Stimulated activated CD4-positive, alpha-beta T cell treated with anti-CD3 and anti-CD28 coated beads, Interleukin-1b, Interleukin-23, amount 100 ng/mL, for 1 hour (primary cell): ENCODE measurements at places on chromosomes 3 and 15.

- no peak for DNase-seq
These were observed 11.7 kb downstream of the EDEM1 start for GRCh38 chr3:5198986-5199731.

DNA sequence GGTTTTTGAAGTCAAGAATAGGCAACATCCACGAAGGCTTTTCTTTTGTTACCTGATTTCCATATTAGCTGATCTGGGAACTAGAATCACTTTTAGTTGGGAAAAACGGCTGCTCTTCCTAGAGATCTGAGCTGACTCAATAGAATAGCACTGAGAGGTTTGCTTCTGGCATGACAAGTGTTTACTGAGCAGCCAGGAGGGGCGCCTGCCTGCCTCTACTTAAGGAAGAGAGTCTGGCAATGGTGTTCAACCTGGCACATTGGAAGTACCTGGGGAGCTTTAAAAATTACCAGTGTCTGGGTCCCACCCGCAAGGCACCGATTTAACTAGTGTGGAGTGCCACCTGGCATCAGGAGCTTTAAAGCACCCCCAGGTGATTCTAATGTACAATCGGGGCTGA is 34.4 kb downstream of the FAM43A start:
- DNase-seq: no peak

- DNase-seq: peak; percentile 85
These were observed at the start of gene CCDC32 for GRCh38 chr15:40564591-40565332. Gene CCDC32 (minus strand): TSS chr15:40565042. CDS start chr15:40563015, 2,027 bp downstream.

DNA sequence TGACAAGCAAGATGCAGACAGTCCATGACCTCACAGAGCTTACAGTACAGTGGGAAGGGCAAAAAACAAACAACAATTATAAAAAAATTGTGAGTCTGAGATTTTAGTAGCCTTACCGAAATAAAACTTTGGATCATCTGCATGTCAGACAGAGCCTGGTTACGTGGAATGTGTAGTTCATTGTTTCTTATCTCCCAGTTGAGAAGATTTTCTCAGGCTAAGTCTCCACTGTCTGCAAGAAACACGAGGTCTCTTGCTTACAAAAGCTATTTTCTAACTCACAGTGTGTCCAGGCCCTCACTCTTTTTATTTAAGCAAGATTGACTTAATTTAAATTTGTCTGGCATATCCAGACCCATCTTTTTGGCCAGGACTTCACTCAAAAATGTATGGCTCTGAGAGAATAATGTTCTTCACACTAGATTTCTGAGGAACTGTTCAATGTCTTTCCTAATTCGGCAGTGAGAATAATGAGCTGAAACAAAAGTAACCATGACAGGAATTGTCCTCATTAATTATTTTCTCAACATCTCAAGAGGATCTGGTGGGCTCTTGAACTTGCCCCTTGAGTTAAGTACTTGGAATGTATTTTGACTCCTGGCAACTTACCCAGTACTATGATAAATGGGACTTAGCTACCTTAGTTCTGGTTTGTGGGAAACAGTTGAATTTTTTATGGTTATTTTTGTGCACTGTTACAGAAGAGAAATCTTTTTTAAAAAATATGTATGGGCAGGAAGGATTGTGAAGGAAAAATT is 265.1 kb upstream of the COL8A1 start:
- DNase-seq: no peak

- DNase-seq: no peak
These were observed 10.1 kb downstream of the SEMA3F start for GRCh38 chr3:50164984-50165909.

GRCh38 chr15:68636256-68636655 is 57.5 kb downstream of the CORO2B start:
- no peak for DNase-seq

DNA sequence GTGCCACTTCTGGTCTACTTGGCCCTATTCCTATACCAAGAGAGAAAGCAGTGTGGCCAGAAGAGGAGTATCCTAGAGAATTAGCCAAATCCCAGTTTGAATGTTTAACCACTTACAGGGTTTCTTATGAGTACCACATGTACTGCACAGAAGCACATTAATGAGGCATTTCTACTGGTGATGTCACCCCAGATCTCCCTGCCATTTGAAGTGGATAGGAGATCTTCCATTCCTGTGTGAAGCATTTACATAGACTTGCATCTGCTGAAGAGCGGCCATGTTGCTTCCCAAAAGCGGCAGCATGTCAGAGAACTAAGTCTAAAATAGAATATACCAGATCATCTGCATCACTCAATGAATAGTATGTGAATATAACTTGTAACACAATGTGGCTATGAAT is 108.4 kb upstream of the TUSC7 start:
- DNase-seq: no peak

DNA sequence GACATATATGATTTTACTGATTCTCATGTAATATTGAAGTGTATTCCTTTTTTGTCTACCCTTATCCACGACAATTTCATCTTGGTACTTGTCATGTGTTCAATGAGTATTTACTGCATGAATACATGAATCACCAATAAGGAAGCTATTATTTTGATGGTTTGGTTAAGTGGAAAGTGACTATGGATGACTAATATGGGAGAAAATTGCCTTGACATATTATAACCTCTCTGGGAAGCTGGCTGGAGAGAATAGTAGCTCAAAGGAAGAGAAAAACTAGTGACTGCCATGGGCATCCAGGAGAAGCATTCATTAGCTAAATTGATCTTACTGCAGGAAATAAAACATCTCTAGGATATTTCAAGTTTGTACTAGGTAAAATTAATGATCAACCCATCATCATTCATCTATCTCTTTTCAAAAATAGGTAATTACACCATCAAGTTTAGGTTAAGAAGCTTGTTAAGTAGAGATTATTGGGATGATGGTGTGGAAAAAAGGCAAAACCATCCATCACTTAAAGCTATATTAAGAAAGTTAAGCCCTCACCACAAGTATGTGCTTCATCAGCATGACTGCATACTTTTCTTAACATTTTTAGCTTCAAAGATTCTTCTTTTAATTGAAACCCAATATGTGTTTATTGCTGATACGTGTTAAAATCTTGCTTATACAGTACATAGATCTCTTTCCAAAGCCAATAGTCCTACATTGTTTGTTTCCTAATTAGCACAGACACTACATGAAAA is 455.2 kb upstream of the ARPP21 start:
- no peak for DNase-seq

DNA sequence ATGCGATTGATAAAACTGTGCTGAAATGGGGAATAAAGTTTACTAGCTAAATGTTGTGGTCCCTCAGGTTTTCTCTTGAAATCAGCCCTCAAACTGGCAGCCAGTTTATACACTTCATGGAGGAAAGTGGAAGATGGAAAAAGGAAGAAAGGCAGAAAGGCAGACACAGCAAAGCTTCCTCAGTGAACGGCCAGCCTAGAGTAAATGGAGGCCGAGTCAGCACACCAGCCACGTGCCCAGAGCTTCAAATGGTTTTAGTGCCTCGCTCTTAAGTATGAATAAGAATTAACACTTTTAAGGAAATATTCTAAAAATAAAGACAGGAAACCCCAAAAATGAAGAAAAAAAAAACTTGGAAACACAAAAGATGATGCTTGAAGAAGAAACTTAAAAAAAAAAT is 48.3 kb downstream of the GNB4 start:
- no peak for DNase-seq

GRCh38 chr3:186526256-186526606 is 17.9 kb downstream of the CRYGS start:
- no peak for DNase-seq

- DNase-seq: no peak
These were observed at the start of gene MEGF11 for GRCh38 chr15:66253418-66254088. Gene MEGF11 (minus strand): TSS chr15:66253750. CDS start chr15:66128403, 125,347 bp downstream.

- no peak for DNase-seq
These were observed 260.0 kb downstream of the ABHD5 start for GRCh38 chr3:43950775-43951174.

DNA sequence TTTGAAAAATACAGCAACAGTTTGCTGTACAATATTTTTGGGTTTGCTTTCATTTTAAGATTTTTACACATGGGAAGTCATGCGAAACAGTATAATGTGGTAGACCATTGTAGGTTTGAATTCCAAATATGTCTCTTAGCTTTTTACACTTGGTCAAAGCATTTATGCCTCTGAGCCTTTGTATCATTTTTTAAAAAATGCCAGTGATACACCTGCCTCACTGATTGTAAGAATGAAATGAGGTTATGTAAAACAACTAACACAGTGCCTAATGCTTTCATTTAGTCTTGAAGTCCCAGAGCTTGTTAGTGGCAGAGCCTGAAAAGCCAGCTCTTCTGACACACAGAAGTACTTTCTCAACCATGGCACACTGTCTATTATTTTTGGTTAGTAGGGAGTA is 202.0 kb downstream of the UBE2E2 start:
- no peak for DNase-seq

GRCh38 chr15:58748040-58748851 is 1.3 kb downstream of the ADAM10 start:
- no peak for DNase-seq

- DNase-seq: peak; percentile 66
These were observed 16.1 kb downstream of the SH2D7 start for GRCh38 chr15:78108300-78109084.

DNA sequence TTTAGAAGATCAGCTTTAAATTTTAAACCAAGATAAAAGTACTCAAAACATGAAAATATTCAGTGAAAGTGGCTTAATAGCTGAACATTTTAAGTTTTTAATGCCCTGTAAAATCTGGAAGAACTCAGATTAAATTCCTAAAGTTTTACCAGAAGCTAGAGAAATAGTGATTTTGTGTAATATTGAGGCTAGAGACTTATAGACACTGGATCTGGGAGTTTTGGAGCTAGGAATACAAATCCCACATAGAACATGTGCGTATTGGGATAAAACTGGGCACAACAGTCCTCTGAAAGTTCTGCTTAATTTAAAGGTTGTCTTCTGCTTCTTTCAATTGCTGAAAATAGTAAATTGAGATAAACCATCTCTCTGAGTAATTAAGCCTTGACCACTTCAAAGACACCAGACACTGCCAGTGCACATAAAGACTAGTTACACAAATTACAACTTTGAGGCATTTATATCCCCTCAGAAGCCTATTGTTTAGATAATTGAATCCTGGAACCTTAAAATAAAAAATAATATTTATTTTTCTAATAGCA is 1382.5 kb downstream of the OTOL1 start:
- DNase-seq: no peak

DNA sequence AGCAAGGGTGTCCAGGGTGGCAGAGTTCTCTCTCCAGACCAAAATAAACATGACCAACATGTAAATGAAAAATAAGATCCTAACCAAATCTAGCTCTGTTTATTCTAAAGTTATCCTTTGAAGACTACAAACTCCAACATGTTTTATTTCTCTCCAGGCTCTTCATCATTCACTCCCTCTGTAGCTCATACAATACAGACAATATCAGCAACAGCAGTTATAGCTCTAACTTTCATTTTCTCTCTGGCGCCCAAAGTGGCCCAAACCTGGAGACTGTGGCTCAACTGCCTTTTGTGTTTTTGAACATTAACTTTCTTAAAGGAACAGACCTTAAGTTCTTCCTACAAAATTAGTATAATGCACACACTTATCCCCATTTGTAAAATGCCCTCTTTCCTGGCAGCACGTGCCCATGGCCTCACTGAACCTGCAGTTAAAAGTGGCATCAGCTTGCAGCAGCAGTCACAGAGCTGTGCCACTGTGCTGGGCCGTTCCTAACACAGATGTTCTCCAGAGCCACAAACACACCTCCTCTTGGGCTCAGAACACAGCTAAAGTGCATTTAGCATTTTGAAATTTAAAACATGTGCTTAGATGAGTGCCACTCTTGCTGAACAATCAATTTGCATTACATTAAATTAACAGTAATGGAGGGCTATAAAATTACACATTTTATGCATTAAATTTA is 91.9 kb downstream of the RORA start:
- DNase-seq: no peak

- DNase-seq: no peak
These were observed 15.8 kb downstream of the ARIH2 start for GRCh38 chr3:48934333-48934991.

- DNase-seq: no peak
These were observed 19.4 kb upstream of the MNS1 start for GRCh38 chr15:56484287-56484686.

- DNase-seq: no peak
These were observed 47.1 kb downstream of the USF3 start for GRCh38 chr3:113649174-113649845.

- no peak for DNase-seq
These were observed 205.3 kb downstream of the ZBTB20 start for GRCh38 chr3:114941626-114942309.

DNA sequence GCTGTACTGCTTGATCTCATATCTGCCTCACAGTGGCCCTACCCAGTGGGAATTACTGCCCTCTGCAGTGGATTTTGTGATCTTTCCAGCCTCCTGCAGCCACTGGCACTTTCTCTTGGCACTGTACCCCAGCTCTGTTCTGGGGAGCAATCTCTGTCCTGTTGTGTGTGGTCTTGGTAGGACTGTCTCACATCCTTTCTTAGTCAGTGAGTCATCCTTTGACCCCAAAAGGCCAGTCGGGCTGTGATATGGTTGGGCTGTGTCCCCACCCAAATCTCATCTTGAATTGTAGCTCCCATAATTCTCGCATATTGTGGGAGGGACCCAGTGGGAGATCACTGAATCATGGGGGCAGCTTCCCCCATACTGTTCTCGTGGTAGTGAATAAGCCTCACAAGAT is 133.3 kb upstream of the TPM1 start:
- DNase-seq: no peak

DNA sequence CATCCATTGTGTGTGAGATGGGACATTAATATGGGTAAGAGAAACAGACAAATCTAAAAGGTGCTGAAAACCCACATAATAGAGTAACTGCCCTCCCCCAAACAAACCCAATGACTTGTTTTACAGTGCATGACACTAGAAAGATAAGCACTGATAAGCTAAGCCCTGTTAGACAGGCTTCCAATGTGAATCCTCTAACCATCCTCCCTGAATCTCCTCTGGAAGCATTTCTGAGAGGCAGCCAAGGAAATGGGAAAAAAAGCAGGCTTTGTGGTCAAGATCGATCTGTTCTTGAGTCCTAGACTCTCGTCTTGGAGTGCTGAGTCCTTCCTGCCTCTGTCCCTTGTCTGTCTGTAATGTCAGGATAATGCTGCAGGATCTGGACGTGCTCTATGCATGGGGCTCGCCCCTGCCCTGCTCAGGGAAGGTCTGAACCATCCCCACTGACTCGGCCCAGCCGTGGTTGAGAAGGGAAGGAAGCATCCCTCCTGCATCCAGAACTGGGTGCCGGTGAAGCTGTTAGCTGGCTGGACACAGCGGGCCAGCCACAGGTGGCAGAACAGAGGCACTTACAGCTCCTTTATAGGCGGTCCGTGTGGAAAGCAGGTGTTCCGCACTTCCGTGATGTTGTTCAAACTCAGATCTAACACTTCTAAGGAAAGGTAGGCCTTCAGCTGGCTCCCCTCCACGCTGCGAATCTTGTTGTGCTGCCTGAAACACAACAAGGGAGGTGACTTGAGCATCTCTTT is 84.1 kb downstream of the LRIG1 start:
- no peak for DNase-seq
